Stimulated activated CD8-positive, alpha-beta memory T cell treated with anti-CD3 and anti-CD28 coated beads, Interleukin-7, amount 100 ng/mL, for 24 hours (primary cell): ENCODE measurements at places on chromosomes 2 and 18.

GRCh38 chr18:13455471-13455870 lies 236.9 kb downstream of the LDLRAD4 start:
- DNase-seq = no peak

GRCh38 chr2:33008716-33009115 lies 62.0 kb downstream of the LTBP1 start:
- DNase-seq = no peak

GRCh38 chr2:64192125-64192479 lies 47.9 kb upstream of the PELI1 start:
- no peak for DNase-seq

DNA sequence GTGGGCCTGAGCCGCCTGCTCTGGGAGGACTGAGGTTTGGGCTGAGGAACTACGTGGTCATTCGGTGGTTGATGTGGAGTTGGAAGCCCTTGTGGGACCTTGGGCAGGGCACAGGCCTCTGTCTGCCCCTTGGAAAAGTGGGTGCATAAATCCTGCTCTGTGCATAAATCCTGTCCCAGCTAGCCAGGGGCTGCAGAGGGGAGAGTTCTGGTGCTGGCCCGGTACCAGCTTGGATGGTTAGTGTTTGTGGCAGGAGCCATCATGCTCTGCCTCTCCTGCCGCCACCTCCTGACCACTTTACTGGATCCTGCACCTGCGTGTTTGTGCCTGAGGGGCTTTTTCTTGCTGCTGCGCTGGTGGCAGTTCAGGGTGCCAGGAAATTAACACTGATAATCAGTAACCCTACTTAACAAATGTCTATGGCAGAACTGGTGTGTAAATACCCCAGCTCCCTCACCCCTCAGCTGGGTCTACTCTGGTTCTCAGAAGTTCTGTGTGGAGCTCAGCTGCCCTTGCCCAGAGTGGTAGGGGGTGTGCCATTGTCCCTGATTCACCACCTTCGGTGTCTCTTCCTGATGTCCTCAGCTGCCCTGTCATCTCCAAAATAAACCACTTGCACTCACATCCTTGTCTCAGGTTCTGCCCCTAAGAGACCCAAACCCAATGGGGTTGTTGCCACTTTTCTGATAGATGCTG lies 156.8 kb downstream of the GLI2 start:
- DNase-seq = no peak

GRCh38 chr2:30936977-30937376 lies 129.7 kb upstream of the CAPN13 start:
- DNase-seq = no peak

- no peak for DNase-seq
Observed at GRCh38 chr2:241815477-241816430, 6.8 kb downstream of the NEU4 start.

GRCh38 chr2:206989311-206989710 lies 50.0 kb downstream of the CPO start:
- DNase-seq = no peak

GRCh38 chr18:45049578-45050319 lies 369.1 kb downstream of the SETBP1 start:
- no peak for DNase-seq
